Activated CD8-positive, alpha-beta memory T cell treated with anti-CD3 and anti-CD28 coated beads for 36 hours (primary cell): ENCODE measurements at places on chromosomes 1 and 21. TPM values are rescaled to one million over a fixed set of nuclear protein-coding genes. Genes with fewer than 3 reads are reported as not detected.

HSD3B2 gene
- not detected for total RNA-seq

CCDC185 gene
- total RNA-seq: not detected

HJV gene
- total RNA-seq: not detected

TFF2 gene
- total RNA-seq: not detected

ID3 gene
- total RNA-seq: 31.9 TPM

INTS7 gene
- 29.8 TPM for total RNA-seq

DBT gene
- 12.1 TPM for total RNA-seq

PLA2G2F gene
- total RNA-seq: not detected

HHIPL2 gene
- total RNA-seq: 0.34 TPM

LRRC52 gene
- not detected for total RNA-seq

PCP4 gene
- total RNA-seq: not detected

HMCN1 gene
- under 0.01 TPM for total RNA-seq

PGBD5 gene
- 0.04 TPM for total RNA-seq

NPHP4 gene
- total RNA-seq: 14.2 TPM

RNPC3 gene
- total RNA-seq: 15.1 TPM

INAVA gene
- total RNA-seq: not detected

DISP1 gene
- total RNA-seq: 2.1 TPM

OLFML3 gene
- total RNA-seq: 0.17 TPM

TADA1 gene
- 18.2 TPM for total RNA-seq

HES2 gene
- 0.15 TPM for total RNA-seq

SLC50A1 gene
- 54.3 TPM for total RNA-seq

PIK3C2B gene
- 23.3 TPM for total RNA-seq

FAM151A gene
- total RNA-seq: not detected

NBPF10 gene
- 0.82 TPM for total RNA-seq

FCER1G gene
- 1.1 TPM for total RNA-seq

PPFIA4 gene
- 14.7 TPM for total RNA-seq

ITGB2 gene
- total RNA-seq: 197 TPM

ZBTB8B gene
- total RNA-seq: not detected

AQP10 gene
- not detected for total RNA-seq

MANEAL gene
- 6.3 TPM for total RNA-seq

CA14 gene
- total RNA-seq: not detected

LUZP1 gene
- total RNA-seq: 20.4 TPM

MKNK1 gene
- 28.9 TPM for total RNA-seq

WDR64 gene
- not detected for total RNA-seq

C4BPB gene
- not detected for total RNA-seq

ST6GALNAC5 gene
- total RNA-seq: not detected

SARS1 gene
- total RNA-seq: 218 TPM

KIRREL1 gene
- total RNA-seq: 0.08 TPM

CERS2 gene
- 218 TPM for total RNA-seq

SLC19A1 gene
- 66.8 TPM for total RNA-seq

HCRTR1 gene
- total RNA-seq: not detected

KMO gene
- 0.42 TPM for total RNA-seq

SAMD11 gene
- total RNA-seq: not detected

BMP8A gene
- 0.13 TPM for total RNA-seq

LRRC53 gene
- not detected for total RNA-seq

TMOD4 gene
- total RNA-seq: 2.1 TPM

FCGR3A gene
- not detected for total RNA-seq

PHTF1 gene
- 19.7 TPM for total RNA-seq

NFASC gene
- 0.08 TPM for total RNA-seq
